ENCODE measurements at places on chromosomes 12 and 14.
A peak's percentile ranks its signal among the peaks of the same experiment; 100 is the strongest.

DNA sequence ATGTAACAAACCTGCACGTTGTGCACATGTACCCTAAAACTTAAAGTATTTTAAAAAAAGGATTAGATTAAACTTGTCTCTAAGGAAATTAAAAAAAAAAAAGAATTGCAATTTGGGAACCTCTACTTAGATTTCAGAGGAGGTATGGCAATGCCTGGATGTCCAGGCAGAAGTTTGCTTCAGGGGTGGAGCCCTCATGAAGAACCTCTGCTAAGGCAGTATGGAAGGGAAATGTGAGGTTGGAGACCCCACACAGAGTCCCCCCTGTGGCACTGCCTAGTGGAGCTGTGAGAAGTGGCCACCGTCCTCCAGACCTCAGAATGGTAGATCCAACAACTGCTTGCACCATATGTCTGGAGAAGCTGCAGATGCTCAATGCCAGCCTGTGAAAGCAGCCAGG lies 279.6 kb upstream of the CCDC196 start:
- DNase-seq, result no peak

- peak; percentile 11 for DNase-seq
Observed at GRCh38 chr12:123894823-123895345, 77.7 kb downstream of the CCDC92 start.

GRCh38 chr12:105954951-105955931 lies 183.5 kb downstream of the NUAK1 start:
- DNase-seq, result peak; percentile 44

DNA sequence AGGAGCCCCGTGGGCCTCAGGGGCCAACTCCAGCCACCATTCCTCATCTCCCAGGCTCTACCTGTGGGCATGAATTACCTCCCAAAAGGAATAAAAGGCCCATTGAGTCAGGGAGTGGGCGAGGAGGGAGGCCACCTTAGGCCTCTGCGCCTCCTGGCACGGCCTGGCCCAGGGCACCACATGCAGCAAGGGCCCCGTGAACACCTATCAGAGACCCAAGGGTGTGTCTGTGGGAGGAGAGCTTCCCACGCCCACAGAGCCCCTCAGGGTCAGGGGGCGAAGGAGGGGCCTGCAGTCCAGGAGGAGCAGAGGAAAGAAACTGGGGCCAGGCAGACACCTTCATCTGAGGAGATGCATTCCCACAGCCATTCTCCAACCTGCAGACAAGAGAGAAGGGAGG lies 12.2 kb downstream of the RAPGEF3 start:
- DNase-seq, result no peak

DNA sequence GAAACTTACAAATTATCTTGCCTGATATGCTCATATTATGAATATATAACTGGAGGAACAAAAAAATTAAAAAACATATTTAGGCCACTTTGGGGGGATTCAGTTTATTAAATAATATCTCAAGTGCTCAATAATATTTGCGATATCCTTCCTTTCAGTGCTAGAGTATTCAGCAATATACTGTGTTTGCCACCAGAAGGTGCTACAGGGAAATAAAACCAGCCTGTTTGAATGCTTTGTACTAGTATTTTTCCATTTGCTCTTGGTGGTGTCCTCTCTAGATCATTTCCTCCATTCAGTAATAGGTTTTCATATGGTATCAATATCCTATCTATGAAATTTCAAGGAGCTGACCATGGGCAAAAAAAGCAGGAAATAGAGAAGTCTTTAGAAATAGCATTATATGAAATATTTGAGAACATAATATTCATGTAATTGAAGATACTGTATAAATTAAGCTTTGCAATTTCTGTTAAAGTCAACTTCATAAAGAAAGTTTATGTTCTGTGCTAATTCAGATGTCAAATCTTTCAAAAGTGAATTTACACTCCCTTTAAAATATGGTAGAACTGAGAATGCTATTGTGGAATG lies 106.2 kb upstream of the NAV3 start:
- peak; percentile 75 for DNase-seq

DNA sequence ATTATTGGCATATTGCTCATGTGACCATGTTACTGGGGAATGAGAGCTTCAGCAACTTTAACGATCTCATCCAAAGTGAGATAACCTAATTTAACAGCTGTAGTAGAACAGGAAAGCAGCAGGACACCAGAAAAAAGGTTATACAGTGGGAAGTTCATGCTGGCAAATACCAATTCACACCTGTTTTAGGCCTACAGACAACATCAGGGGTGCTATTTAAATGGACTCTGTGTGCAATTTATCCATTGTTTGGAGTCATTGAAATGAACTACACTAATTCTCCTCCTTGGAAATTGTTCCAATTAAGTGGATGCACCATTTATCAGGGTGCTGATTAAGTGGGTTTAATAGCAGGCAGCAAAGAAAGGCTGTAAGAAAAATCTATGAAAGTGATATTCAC lies 424.4 kb upstream of the LMO3 start:
- no peak for DNase-seq

DNA sequence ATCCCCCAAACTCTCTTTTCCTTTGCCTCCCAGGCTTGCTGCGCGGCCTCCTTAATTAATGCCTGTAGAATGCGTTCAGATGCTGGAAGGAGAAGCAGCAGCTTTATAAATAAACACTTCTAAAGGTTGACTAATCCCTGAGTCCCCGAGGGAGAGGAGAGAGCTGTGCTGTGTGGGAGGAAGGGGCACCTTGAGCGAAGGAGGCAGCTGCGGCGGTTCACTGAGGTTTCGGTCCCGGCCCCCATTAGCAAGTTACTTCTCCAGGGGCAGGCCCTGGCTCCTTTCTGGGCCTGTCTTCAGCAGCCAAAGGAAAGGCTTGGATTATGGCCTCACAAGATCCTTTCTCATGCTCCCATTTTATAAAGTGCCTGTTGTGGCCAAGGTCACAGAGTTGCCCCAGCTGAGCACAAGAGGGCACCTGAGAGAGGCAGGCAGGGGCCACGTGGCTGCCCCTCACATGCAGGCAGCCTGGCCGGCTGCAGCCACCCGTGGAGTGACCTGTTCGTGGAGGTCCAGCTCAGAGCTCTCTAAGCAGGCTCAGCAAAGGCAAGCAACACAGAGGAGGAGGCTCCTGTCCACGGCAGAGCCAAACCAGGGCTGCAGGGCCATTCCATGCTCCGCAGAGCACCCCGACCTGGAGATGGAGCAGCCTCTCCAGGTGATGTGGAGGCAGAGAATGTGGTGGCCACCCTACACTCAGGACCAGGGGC lies 15.0 kb upstream of the CACNA2D4 start:
- DNase-seq, result no peak

DNA sequence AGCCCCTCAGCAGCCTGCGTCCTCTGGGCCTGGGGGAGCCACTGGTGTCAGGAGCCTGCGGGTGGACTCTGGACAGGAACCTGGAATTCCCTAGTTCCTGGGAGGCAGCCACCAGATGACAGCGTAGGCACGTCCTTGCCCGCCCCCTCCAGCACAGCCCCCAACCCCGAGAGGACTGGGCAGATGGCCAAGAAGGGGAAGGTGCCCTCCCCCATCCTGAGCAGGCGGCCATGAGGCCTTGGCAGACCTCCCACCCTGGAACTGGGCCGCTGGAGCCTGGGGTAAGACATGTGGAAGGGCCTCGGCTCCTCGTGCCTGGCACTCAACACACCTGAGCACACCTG lies 60.4 kb upstream of the FBRSL1 start:
- no peak for DNase-seq

DNA sequence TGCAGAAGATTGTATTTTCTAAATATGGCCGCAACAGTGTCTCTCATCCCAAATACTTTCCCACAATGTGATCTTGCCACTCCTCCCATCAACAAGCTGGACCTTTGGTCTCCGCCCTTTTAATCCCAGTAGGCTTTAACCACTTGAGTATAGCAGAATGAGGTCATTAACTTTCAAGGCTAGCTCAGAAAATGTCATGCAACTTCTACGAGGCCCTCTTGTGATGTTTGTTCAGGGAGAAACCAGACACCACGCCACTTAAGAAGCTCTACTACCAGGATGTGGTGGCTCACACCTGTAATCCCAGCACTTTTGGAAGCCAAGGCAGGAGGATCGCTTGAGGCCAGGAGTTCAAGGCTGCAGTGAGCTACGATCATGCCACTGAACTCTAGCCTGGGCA lies 20.1 kb upstream of the OR6J1 start:
- no peak for DNase-seq

DNA sequence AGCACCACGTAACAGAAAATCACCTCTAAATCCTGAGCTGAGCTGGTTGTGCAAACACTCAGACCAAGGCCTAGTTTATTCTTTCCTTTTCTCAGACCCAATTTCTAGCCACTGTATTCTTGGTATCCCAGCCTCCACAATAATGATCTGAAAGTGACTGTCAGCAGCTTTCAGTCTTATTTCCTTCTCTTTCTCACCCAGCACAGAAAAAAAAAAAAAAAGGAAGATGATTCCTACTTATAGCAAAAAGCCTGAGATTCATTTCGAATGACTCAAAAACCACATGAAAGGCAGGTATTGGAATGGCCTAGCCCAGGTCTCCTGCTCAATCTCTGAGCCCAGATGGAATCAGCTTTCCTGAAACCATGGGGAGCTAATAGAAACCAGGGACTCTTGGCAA lies 298.6 kb upstream of the PPFIA2 start:
- no peak for DNase-seq

GRCh38 chr12:104669851-104670337 lies 213.1 kb downstream of the CHST11 start:
- no peak for DNase-seq

DNA sequence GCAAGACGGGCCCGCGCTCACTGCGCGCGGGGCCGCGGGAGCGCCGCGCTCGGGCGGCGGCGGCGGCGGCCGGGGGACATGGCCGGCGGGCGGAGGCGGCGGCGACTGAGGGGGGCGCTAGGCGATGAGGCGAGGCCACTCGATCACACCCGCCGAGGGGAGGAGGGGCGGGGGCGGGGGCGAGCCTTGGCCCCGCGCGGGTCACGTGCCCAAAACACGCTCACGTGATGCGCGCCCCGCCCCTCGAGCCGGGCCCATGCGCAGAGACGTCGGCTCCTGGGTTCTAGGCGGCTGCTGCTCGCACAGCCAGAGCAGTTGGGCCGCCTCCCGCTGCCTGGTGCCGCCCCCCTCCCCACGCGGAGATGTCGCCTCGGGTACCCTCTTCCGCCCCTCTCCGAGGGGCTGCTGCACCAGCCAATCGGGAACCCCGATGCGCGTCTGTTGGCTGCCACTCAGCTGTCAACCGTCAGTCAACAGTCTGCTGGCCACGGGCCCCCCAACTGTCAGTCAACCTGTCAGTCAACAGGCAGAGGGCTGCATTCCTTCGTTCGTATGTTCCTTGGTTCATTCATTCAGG lies at the start of gene SPPL3:
Gene SPPL3, minus strand, starts transcription at position 162 of the 577 bp plus-strand sequence. CDS start 491 bp downstream, outside the sequence.
- peak; percentile 82 for DNase-seq

GRCh38 chr14:96066976-96067375 lies 27.8 kb downstream of the C14orf132 start:
- DNase-seq, result no peak

DNA sequence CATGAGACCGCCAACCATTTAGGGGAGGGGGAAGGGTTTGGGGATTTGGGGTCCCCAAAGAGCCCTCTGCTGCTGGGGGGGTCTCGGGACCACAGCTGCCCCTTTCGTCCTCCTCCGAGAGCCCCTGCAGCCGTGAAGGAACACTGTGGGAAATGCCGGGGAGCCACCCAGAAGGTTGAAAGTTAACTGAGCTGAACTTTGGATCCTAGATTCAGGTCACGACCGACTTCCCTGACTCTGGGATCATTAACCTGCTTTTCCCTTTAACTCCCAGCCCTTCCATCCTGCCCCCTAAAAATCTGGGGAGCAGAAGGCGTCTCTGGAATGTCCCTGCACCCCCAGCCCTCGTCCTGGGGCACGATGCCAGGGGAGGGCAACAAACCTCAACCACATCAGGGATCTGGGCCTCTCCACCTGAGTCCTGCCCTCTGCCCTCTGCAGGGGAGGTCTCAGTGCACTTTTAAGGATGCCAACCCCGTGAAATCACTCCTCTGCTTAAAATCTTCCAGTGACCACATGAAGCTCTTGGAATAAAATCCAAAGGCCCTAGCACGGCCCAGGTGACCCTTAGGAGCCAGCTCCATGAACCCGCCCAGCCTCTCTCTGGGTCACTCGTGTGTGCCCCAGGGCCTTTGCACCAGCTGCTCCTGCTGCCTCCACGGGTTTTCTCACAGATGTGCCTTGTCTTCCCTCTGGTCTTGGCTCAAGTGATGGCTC lies 95.0 kb downstream of the RFLNA start:
- DNase-seq, result no peak

GRCh38 chr14:31070431-31070830 lies 44.3 kb upstream of the STRN3 start:
- peak; percentile 94 for DNase-seq

- DNase-seq, result peak; percentile 41
Observed at GRCh38 chr14:90408713-90409112, 11.9 kb downstream of the CALM1 start.

DNA sequence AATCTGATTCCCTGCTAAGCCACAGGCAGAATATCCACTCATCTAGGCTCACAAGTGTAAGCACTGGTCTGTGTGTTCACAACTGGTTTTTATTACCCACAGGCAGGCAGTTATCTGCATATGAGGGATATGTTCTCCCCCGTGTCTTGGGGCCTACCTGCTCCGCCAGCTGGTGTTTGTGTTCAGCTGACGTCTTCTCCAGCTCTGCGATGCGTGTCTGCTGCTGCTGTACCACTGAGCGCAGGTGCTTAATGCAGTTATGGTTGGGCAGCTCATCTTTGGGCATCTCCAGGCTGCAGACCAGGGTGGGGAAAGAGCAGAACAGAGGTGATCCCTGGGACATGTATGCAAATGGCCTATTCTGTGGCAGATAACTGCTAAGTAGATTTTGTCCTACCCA lies 13.7 kb downstream of the RNF41 start:
- DNase-seq, result no peak

- no peak for DNase-seq
Observed at GRCh38 chr12:107196681-107197080, 103.3 kb upstream of the CRY1 start.

DNA sequence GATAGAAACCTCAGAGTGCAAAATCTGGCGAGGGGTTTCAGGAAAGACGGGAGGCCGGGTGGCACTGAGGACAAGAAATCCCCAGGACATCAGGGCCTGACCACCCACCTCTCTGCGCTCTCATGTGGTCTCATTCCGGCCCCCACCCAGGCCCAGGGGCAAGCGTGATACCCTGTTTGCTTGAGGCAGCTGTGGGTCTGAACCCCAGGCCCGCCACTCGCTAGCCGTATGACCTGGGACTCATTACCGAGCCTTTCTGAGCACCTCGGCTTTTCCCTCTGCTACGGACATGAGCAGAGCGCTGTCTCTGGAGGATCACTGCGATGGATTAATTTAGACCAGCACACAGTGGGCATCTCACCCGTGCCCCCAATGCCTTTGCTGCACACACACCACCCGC lies 25.5 kb upstream of the BCDIN3D start:
- DNase-seq, result no peak

Measured in fibroblast of pulmonary artery (primary cell).